Stimulated activated CD4-positive, alpha-beta T cell treated with anti-CD3 and anti-CD28 coated beads, Interleukin-1b, Interleukin-23, amount 100 ng/mL, for 1 hour (primary cell): ENCODE measurements at places on chromosomes 12 and 14.

DNA sequence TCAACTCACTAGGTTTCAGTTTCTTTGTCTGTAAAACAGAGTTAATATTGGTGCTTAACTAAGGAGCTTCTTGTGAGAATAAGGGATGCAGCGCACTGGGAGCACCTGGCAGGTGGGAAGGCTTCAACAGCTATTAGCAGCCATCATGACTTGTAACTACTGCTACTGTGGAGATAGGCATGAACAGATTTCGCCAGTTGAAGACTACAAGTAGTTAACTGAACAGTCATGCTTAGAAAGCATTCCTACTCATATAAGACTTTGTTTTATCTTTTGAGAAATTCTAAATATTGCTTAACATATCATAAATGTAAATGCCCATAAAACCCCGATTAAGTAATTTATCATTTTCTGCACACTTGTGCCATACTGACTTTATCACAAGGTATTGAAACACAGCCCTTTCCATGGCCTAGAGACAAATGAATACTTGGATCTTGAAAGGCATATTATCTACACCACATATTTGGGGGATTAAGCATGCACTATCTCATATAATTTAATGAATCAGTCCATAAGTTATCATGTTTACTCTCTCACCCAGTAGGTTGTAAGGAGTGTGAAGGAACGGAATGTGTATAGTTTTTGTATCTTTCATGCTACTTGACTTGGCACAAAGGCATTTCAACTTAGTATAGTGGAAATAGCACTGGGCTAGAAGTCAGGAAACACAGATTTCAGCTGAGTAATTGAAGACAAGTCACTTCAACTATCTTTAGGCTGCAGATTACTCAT, 16.1 kb downstream of the NTN4 start:
- no peak for DNase-seq

DNA sequence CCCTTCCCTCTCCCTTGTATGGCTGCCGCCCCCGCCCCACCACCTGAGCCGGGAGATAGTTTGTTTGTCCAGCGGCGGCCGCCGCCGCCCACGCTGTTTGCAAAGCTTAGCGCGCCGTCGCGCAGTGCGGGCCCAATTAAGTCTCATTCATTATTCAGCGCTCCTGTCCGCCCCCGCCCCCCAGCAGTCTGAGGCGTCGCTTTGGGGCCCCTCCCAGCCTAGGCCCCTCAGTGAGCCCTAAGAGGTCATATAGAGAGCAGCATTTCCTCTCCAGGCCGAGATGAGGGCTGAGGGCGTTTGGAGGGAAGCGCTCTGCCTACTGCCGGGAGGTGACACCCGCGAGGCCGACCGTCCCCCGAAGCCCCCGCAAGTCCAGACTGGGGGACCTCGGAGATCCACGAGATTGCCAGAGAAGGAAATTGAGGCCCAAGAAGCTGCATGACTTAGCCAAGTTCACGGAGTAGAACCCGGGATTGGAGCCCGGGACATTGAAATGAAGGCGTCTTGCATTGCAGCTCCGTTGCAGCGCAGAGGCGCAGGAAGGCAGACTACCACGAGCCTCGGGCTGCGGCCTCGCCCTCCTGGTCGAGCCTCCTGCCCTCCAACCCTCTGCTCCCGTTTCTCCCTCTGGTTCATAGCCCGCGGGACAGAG, at the start of gene DNAJC22:
TSS of gene DNAJC22 (plus strand) at position 230 of the 652 bp plus-strand sequence. CDS start 1,985 bp downstream, outside the sequence.
- DNase-seq, result no peak

DNA sequence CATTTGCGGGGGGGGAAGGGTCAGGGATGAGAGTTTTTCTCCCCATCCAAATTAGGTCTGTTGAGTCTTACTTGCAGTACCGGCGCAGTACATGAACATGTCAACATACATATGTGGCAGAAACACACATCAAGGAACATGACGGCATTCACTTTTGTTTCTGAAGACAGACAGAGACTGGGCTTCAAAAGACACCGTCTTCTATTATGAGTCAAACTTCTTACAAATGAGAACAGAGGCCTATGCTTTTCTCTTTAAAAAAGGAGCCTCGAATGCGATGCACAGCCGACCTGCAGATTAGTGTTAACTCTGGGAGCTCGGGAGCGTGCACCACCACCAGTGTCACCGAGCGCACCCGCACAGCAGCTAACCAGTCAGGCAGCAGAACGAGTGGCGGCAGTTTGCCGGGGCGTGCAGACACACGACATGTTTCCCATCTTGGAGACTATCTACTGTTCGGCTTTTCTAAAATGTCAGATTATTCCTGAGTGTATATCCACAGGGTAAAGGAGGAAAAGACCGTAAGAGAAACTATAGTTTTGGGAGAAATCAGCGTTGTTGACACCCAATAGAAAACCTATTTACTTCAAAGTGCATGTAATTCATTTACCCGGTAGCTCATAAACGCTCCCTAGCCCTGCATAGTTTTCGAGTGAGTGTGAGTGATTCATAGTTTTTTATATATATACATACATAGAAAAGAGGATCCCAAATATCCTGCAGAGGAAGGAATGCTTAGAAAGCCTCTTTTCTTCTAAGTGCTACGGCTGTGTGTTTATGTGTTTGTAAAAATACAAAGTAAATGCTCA, 33.0 kb downstream of the UBR7 start:
- no peak for DNase-seq

GRCh38 chr12:68367116-68367515, 35.0 kb upstream of the MDM1 start:
- DNase-seq, result no peak

DNA sequence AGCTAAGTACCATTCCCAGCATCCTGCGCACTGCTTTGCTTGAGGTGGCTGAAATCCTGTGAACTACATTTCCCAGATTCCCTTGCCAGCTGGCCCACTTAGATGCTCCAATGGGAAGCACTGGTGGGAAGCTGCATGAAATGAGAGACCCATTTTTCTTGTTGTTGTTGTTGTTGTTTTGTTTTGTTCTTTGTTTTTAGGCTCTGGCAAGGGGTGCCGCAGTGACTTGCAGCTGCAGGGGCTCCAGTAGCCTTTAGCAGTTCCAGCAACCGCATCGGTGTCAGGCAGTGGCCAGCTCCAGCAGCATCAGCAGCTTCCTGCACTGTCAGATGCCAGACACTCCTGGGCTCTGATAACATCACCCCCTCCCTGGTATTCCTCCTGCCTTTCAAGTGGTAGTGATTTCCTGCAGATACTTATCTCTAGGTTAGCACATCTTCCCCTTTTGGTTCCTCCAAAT, 8.8 kb upstream of the EGLN3 start:
- DNase-seq, result no peak

- no peak for DNase-seq
Observed at GRCh38 chr12:96064271-96064670, 28.9 kb upstream of the LTA4H start.

GRCh38 chr12:117053050-117053400, 46.2 kb downstream of the TESC start:
- DNase-seq, result no peak

DNA sequence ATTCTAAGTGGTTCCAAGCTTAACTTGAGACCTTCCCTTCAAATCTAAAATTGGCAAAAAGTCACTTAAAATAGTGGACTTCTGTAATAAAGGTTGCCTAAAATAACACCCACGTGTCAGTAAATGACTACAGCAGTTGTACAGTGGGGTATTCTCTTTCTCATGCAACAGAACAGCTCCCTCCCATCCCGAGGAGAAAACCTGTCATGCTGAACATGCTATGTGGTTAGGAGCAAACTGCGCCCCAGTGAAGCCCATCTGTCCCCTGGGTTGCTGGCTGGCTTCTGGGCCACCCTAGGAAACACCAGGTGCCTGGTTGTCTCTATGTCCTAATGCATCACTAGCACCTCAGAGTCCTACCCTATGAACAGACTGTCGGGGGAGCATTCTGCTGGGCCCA, 2.7 kb downstream of the BTBD6 start:
- no peak for DNase-seq

DNA sequence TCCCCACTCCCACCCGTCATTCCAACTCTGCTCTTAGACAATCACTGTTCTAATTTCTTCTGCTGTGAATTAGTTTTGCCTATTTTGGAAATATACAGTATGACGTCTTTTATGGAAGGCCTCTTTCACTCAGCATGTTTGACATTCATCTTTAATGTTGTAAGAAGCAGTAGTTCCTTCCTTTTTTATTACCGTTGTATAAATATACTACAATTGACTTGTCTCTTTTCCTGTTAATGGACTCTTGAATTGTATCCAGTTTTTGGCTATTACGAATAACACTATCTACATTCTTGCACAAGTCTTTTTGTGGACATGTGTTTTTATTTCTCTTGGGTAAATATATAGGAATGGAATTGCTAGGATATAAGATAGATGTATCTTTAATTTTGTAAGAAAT, 4.9 kb upstream of the PMCH start:
- DNase-seq, result no peak

DNA sequence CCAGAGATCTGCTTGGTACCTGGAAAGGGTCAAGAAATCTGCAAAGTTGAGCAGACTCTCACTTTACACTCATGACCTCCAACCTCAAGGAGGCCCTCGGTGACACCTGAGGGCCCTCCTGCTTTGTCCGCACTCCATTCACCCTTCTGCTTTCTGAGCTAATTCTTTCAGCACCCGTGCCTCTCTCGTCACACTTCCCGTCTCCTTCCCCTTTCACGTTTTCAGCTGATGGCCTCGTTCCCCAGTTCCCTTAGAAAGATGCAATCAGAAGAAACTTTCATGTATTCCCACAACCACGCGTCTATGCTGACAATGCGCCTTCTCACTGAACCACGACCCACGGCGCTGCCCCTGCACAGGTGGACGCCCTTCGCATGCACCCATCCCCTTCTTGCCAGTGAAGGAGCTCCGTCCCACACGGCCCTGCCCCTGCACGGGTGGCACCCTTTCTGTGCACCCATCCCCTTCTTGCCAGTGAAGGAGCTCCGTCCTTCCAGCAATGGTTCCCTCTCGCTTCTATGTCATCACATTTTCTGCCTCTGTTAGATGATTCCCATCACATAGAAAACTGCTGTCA, 340.1 kb upstream of the FKBP4 start:
- DNase-seq, result no peak

GRCh38 chr12:89529738-89530137, 3.9 kb upstream of the POC1B start:
- no peak for DNase-seq

- DNase-seq, result no peak
Observed at GRCh38 chr12:82708061-82708879, 21.6 kb downstream of the TMTC2 start.

- DNase-seq, result no peak
Observed at GRCh38 chr12:462936-463705, 3.4 kb downstream of the B4GALNT3 start.

- DNase-seq, result no peak
Observed at GRCh38 chr12:56299308-56299852, 750 bp downstream of the CS start.

DNA sequence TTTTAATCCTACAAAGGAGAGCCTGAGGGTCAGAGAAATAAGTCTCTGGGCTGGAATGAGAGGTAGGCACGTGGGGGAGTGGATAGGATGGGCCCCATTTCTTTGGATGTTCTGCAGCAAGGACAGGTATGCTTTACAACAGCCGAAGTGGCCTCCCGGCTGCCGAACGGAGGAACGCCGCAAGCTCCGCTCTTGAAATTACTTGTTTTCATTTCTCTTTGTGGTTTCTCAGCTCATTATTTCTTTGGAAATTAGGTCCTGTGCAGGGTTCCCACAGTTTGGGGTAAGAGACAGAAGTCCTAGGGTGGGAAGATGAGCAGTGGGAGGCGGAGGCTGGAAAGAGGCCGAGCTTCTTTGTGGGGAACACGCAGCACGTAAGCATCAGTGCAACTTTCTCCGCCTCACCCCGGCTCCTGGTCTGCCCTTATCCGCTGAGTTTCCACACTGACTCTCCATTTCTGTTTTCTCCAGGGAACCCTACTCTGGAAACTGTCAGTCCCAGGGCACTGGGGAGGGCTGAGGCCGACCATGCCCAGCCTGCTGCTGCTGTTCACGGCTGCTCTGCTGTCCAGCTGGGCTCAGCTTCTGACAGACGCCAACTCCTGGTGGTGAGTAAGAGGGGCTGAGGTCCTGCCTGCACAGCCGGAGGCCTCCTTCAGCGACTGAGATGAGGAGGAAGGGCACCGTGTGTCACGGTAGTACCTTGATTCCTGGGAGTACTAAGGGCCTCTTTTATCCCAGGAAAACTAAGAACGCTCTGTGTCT, 2.0 kb downstream of the WNT5B start:
- no peak for DNase-seq

- no peak for DNase-seq
Observed at GRCh38 chr12:14362352-14362751, 3.1 kb upstream of the ATF7IP start.

GRCh38 chr12:132123970-132124765, 20.0 kb downstream of the DDX51 start:
- DNase-seq, result no peak

GRCh38 chr14:55911776-55912175, 206.4 kb upstream of the PELI2 start:
- no peak for DNase-seq

DNA sequence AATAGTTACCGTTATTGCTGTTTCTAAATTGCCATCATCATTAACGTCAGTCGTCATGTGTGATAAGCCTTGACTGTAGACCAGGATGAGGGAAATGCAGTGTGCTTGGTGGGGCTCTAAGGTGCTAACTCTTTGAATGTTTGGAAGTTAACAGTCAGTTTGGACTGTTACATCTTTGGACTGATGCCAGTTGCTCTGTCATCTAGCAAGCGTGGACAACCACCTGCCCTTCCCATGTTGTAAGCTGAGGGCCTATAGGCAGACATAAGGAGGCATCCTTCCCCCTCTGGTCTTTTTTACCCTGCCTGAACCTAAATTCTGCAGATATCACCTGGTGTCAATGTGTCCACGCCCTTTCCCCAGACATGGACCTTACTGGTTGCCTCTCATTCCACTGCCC, 94.4 kb downstream of the PPP2R5C start:
- DNase-seq, result no peak

DNA sequence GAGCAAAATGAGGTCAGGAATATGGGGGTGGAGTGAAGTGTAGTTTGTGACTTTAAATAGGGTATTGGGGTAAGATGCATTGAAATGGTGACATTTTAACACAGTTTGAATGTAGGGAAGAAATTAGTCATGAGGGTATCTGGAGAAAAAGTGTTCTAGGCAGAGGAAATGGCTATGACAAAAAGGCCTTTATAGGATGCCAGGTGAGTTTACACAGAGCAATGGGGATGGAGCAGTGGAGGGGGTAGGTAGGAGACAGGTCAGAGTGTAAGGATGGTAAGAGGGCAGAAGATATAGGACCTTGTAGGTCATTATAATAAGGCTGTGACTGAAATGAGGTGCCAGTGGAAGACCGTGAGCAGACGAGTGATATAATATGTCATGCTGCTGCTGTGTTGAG, 30.4 kb downstream of the HEATR5A start:
- no peak for DNase-seq
